ENCODE measurements at places on chromosomes 2 and 18.

GRCh38 chr2:109615637-109616144 is 1.5 kb downstream of the SOWAHC start:
- peak; percentile 33 for DNase-seq

DNA sequence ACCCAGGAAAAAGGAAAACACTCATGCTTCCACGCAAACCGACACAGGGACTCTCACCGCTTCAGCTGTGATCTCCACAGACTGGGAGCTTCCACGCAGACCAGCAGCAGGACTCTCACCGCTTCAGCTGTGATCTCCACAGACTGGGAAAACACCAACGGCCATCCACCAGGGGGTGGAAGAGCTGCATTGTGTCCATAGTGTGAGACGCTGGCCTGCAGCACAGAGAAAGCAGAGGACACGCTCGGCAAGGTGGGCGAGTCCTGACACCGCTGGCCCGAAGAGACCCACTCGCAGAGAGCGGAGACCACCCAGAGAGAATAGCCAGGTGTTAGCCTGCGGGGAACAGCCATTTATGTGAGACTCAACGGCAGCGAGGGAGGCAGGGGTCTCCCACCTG is 42.5 kb upstream of the NFATC1 start:
- no peak for DNase-seq

- DNase-seq: no peak
Observed at GRCh38 chr2:583666-584065, 93.5 kb downstream of the TMEM18 start.

GRCh38 chr2:5959836-5960820 is 267.9 kb downstream of the SOX11 start:
- DNase-seq: no peak

DNA sequence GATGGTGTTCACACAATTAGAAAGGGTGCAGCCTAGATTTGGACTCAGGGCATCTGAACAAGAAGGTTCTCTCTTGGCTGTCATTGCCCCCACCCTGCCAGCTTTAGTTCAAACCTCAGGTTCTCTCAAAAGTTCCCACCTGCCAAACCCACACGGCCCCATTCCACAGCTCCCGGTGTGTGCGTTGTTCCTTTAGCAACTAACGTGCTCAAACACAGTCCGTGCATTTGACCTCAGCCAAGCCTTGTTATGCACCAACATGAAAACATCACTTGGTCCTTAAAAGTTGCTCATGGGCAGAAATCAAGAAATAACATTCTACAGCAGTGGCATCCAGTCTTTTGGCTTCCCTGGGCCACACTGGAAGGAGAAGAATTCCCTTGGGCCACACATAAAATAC is 32.0 kb downstream of the LOXHD1 start:
- no peak for DNase-seq
